ENCODE measurements at places on chromosomes 6 and 20.
A peak's percentile ranks its signal among the peaks of the same experiment; 100 is the strongest.

GRCh38 chr6:117547688-117548621 lies 54.4 kb downstream of the GOPC start:
- no peak for DNase-seq

GRCh38 chr6:105510746-105511145 lies 107.9 kb upstream of the PREP start:
- peak; percentile 26 for DNase-seq

DNA sequence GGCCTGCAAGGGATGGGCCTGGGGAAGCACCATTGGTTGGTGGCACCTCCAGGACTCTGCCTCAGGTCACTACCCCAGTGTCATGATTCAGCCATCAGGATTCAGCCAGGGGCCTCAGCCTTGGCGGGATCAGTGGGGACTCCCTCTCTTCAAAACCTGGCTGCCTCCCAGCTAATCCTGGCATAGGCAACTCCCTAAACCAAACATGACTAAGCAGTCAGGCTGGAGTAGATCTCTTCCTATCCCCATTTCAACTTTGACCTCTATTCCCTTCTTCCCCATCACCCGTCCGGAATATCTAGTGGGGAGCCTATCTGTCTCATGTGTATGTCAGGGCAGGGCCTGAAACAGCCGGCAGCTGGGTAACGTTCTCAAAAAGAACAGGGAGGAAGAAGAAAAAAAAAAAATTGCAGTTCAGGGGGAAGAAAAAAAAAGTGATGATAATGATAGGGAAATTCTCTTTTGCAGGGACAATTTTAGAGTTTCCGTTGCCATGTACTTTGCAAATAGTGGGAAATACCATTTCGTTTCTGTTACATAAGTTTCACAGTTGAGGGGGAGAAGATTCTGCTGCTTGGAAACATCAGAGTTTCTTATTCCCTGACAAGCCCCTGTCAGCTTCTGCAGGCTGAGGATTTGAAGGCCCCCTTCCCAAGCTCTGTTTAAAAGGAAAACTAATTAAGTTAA lies 4.1 kb upstream of the PREX1 start:
- DNase-seq = peak; percentile 55

DNA sequence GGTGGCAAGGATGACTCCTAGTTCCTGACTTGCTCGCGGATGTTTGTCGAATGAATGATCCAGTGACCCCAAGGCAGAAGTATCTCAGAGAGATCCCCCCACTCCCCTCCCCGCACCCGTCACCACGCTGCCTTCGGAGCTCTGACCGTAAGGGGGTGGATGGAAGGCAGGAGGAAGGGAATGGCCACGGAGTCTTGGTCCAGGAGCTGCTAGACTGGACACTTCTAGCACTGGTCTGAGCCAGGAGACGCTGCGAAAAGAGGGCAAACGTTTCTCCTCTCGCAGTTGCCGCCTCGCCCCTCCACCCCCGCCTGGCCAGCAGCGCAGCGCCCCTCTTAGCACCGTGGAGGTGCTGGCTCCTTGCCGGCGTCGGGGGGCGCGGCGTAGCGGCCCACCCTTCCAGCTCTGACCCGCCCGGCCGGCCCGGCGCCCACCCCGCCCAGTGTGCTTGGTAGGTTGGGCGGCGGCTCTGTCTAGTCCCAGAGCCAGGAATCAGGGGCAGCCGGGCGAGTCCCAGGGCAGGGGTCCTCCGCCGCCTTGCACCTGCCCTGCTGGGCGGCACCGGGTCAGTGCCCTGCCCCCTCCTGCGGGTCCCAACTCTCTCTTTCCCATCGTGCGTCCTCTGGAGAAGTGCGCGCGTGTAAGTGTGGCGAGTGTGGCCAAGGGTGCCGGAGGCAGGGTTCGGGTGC lies 2.4 kb upstream of the DBNDD2 start:
- peak; percentile 47 for DNase-seq

- DNase-seq = no peak
Observed at GRCh38 chr6:39933669-39934130, 562 bp downstream of the MOCS1 start.

- no peak for DNase-seq
Observed at GRCh38 chr20:11207749-11208502, 534.1 kb upstream of the JAG1 start.

DNA sequence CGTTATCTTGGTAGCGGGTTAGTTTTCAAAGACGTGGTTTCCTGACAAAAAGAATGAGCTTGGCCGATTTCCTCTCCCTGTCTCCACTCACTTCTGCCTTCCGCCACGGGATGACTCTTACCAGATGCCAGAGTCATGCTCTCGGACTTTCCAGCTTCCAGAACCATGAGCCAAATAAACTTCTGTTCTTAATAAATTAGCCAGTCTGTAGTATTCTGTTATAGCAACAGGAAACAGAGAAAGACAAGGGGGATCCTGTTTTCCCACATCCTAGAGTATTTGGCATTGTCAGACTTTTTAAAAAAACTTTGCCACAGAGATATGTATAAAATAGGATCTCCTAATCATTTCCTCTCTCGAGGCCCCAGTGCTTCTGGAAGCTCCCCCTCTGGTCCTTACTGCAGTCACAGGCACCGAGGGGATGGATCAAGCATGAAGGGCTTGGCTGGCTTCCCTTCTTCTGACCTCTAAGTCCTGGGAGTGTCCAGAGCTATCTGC lies 84.9 kb upstream of the NAA20 start:
- DNase-seq = peak; percentile 67

DNA sequence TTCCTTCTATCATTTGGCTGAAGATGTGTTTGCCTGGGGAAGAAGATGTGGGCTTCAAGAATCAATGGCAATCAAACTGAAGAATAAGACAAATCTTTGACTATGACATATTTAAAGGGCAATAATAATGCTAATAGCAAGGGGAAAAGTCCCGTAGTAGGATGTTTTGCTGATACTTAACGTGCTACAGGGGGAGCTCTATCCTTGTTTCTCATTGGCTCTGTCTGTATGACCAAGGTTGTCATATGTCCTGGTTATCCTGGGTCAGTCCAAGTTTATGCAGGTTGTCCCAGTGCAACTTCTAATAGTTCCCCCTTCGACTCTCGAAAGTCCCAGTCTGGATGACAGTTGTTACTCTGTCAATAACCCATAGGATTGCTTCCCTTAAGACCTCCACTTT lies 321.3 kb downstream of the DHX35 start:
- no peak for DNase-seq

DNA sequence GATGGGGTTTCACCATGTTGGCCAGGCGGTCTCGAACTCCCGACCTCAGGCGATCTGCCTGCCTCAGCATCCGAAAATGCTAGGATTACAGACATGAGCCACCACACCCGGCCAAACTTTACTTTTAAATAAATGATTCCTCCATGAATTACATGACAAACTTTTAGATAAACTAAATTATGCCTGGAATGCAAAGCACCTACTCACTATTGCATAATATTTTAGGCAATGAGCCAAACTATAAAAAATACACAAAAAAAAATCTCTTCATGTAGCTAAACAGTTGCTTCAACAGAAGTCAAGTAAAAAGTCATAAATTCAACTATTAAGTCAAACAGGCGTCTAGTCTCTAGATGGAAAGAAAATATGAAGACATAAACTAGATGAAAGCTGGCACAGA lies 56.5 kb downstream of the PTPRK start:
- DNase-seq = no peak

- DNase-seq = no peak
Observed at GRCh38 chr6:123875784-123876183, 72.1 kb downstream of the NKAIN2 start.

DNA sequence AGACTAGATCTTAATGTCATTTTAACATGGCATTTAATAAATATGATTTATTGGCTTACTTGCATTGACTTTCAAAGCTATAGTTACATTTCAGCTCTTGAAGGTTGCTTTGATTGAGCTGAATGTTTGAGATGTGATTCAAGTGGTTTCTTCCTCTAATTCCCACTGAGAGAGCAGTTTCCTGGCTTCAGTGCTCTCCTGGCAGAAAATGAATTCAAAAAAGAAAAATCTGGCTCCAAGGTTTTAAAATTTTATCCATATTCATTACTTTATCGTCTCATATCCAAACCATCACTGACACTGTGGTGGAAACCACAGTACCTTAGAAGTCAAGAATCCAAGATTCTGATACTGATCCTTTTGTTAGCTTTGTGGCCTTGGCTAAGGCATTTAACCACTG lies 263.1 kb upstream of the HSF2 start:
- DNase-seq = no peak

DNA sequence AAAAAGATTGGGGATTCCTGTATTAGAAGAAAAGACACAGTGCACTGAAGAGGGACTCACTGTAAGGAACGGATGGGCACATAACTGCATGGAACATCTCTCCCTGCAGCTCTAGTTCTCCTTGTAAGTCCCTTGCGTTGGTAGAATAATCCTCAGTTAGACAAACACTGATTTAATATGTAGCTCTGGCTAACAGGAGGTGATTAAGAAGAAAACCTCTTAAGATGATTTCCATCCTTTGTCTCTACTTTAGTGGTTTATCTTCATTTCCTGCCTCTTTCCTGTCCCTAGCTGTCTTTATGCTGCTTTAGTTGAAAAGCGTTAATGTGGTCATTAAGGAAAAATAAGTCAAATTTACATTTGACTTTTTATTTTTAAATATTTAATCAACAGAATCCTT lies 86.6 kb downstream of the SLC16A10 start:
- no peak for DNase-seq

- no peak for DNase-seq
Observed at GRCh38 chr20:51463998-51464397, 78.5 kb downstream of the NFATC2 start.

DNA sequence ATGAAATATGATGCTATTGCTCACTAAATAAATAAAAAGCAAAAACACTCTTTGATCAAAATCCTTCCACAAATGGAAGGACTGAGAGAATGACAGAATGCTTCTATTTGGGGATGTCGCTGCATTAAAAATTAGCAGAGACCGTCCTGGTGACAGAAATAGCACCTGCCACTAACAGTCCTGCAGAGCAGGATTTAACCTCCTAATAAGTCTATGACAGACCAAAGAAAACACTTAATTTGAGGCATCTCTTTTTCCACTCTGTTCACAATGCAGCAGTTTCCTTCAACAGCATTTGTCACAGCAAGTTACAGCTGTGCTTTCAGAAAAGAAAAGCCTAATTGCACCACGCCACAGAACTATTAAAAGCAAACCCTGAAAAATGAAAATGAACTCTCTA lies 140.6 kb upstream of the BEND6 start:
- DNase-seq = no peak

GRCh38 chr6:106163446-106163965 lies 77.4 kb downstream of the PRDM1 start:
- DNase-seq = peak; percentile 63

GRCh38 chr20:37202267-37202943 lies 23.1 kb upstream of the MROH8 start:
- peak; percentile 75 for DNase-seq

- DNase-seq = peak; percentile 51
Observed at GRCh38 chr20:10848810-10849370, 175.1 kb upstream of the JAG1 start.

DNA sequence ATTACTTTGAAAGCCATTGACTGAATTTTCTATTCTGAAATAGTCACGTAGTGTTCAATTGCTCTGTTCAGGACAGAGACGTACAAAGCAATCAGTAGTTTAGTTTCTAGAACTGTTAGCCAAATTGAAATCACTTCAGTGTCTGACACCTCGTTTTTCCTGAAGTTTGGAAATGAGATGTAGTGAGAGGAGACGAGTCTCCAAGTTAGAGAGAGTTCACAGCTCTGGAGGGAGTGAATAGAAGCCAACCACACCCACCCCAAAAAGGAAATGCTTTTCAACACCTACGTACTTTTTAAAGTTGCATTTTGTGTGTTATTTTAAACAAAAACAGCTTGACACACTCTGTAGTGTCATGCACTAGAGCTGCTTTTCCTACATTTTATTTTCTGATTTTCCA lies 296.0 kb downstream of the ADGRG6 start:
- no peak for DNase-seq

DNA sequence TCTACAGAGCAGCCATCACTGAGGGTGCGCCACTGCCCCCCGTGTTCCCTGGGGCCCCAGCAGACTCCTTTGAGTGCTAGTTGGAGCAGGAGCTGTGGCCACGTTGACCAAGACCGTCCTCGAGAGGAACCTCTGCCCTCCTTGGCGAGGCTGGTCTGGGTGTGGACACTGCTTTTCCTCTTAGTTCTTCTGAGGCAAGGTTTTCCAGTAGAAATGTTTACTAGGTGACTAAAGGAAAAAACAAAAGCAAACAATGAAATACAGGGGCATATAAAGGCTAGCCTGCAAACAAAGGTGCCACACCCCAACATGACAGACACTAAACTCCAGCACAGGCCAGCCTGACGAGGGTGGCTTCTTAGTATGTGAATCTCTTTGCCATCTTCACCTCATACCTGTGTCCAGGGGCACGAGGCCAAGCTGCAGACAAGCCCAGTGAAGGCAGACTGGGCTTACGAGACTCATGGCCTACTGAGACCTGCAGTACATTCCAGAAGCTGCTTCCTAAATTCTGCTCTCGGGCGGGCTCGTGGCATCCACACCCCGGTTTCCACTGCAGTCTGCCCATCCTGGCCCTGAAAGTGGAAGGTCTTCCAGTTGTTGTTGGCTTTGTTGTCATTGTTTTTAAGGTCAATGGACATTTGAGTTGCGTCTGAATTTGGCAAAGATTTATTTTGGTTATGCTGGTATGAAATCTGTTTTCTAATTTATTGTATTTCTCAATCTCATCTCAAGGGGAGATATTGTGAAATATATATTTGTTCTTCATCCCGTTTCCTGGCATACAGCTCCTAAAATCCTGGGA lies 39.2 kb downstream of the FAM50B start:
- DNase-seq = no peak

DNA sequence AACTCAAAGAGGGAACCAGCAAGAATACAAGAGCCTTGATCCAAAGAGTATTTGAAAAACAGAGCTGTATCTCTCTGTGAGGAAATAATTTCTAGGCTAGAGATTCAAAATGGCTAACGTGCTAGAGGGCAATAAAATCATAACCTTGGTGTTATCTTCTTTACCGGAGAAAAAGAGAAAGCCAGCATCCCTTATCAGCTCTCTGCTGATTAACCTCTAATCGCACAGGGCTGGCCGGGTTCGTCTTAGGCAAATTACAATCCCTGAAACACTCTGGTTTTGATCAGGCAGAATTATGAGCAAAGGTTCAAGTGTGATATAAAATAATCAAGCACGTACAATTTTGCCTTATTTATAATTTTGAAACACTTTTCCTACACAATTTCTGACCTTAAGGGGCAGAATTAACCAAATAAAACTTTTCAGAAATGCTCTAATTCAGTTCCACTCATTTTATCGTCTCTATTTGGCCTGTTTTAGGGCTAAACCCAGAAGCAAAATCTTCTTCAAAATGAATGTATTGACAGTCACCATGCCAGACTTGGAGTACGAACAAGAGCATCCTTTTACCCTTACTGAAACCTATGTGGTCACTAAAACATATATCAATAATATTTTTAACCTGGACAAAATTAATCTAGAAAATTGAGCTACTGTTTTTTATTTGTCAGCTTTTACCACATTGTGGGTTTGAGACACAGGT lies 13.7 kb downstream of the PSMB9 start:
- no peak for DNase-seq

All from AG08396 (cell line).